Activated CD8-positive, alpha-beta memory T cell treated with anti-CD3 and anti-CD28 coated beads, Interleukin-2, amount 50 U/mL, for 4 hours (primary cell): ENCODE measurements at places on chromosomes 5 and 9.

GRCh38 chr5:56019306-56020272 lies 24.8 kb upstream of the IL6ST start:
- DNase-seq: no peak

DNA sequence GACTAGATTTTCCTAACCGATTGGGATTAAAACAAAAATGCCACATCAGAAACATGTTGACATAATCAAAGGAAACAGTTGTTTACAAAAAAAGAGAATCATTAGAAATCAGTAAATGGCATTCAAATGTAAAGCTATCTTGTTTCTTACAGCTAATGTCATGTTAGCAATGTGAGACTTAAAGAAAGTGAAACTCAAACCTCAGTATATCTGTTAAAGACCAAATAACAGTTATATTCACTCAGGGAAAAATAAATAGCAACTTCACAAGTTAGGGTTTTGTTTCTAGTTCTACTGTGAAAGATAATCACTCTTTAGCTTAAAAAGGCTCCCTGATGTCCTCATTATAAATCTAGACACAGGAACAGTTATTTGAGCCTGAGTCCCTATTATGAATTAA lies 189.3 kb upstream of the EFNA5 start:
- no peak for DNase-seq

DNA sequence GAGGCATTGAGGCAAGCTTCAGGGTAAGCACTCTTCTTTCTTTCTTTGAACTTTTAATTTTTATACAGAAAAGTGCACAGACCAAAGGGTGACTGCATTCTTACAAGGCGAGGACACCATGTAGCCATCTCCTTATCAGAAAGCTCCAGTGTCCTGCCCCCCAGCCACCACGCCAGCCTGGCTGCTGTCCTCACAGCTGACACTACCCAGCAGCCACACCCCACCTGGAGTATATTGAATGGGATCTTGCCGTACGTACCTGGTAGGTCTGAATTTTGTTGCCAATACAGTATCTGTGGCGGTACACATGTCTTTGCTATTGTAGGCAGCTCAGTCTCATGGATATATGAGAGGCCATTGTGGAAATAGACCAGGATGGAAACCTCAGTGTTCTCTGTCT lies 284.0 kb upstream of the IRX2 start:
- no peak for DNase-seq

- DNase-seq: no peak
These were observed 9.0 kb upstream of the PHF19 start for GRCh38 chr9:120885958-120886357.

GRCh38 chr5:143466632-143467031 lies 63.1 kb upstream of the NR3C1 start:
- no peak for DNase-seq

- no peak for DNase-seq
These were observed 164.3 kb downstream of the SLC24A2 start for GRCh38 chr9:19624519-19624918.

DNA sequence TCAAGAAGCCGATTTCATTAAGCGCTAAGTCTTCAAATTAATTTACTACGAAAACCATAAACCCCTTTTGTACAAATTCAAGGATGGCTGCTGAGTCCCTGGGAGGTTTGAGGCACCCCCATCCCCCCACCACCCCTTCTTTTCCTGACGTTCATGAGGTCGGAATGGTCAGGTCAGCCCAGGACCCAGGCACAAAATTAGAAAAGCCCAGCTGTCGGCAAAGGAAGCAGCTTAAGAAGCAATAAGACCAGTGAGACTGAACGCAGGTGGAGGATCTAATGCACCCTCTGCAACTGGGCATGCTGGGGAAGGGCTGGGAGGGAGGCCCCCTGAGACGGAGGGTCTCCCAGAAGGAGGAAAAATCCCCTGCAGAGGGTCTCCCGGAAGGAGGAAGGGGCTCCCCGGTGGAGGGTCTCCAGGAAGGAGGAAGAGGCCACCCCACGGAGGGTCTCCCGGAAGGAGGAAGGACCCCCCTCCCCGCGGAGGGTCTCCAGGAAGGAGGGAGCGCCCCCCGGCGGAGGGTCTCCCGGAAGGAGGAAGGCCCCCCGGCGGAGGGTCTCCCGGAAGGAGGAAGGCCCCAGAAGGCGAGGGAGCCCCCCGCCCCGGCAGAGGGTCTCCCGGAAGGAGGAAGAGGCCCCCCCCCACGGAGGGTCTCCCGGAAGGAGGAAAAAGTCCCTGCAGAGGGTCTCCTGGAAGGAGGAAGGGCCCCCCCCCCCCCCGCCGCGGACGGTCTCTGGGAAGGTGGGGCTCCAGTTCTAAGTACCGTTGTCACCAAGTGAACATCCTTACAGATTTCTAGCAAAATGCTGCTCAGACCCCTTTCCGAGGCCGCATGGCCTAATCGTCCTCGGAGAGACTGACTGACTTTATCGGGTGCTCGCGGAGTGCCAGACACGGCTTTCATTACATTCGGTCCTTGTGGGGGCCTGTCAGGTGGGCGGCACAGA lies 74.4 kb upstream of the FCN1 start:
- no peak for DNase-seq
